ENCODE measurements at places on chromosomes 13 and 19.

- DNase-seq = no peak
Observed at GRCh38 chr19:51317376-51317775, 5.9 kb downstream of the IGLON5 start.

DNA sequence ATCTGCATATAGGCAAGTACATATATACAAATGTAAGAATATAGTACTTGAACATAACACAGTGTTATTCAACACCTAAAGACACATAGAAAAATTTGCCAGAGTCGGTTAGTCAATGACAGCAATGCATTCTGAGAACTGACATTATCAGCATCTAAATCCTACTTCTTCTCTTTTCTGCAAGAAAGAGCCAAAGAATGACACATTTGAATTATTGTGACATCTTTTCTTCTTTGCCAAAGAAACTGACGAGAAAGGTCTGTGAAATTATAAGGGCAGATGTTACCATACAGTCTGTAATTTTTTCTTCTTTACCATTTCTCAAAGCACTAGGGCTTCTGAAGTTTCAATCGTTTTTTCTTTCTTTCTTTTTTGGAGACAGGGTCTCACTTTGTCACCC lies 350.9 kb upstream of the NBEA start:
- no peak for DNase-seq

GRCh38 chr13:39023761-39024160 lies 14.1 kb downstream of the PROSER1 start:
- DNase-seq = peak; percentile 80

- peak; percentile 100 for DNase-seq
Observed at GRCh38 chr19:50329146-50329925, at the start of gene KCNC3. KCNC3 (minus strand) TSS chr19:50329377; CDS start chr19:50329082, 295 bp downstream.

GRCh38 chr19:14416817-14417231 lies 2.3 kb downstream of the DDX39A start:
- no peak for DNase-seq

DNA sequence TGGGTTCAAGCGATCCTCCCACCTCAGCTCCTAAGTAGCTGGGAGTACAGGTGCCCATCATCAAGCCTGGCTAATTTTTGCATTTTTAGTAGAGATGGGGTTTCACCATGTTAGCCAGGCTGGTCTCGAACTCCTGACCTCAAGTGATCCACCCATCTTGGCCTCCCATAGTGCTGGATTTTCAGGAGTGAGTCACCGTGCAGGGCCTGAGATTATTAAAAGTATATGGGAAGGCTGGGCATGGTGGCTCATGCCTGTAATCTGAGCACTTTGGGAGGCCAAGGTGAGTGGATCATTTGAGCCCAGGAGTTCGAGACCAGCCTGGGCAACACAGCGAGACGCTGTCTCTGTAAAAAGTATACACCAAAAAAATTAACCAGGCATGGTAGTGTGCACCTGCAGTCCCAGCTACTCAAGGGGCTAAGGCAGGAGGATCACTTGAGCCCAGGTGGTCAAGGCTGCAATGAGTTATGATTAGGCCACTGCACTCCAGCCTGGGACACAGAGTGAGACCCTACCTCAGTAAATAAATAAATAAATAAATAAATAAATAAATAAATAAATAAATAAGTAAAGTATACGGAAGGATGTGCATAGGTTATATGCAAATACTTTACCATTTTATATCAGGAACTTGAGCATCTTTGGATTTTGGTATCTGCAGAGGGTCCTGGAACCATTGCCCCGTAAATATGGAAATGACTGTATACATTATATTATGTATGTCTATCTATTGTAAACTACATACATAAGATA lies 854 bp downstream of the IL12RB1 start:
- no peak for DNase-seq

GRCh38 chr19:7428651-7429113 lies 60.2 kb downstream of the PEX11G start:
- DNase-seq = no peak

GRCh38 chr13:66995203-66995611 lies 234.9 kb downstream of the PCDH9 start:
- no peak for DNase-seq

DNA sequence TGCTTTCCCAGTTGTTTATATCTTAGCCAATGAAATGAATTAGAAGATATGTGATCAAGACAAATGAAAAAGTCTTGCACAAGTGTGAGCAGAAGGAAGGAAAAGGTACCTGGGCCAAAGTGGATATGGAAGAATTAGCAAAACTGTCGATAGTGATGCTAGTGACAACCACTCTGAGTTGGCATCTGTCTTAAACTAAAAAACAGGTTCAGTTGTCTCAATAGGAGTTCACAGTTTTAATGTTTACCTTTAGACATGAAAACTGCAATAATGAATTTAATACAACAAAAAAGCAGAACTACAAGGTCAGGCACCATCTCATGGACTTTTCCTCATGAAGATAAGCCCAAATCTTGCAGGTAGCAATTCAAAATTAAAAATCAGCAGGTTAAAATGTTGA lies 688.5 kb downstream of the EFNB2 start:
- DNase-seq = no peak

- DNase-seq = no peak
Observed at GRCh38 chr13:69704311-69704710, 403.3 kb upstream of the ATXN8OS start.

- DNase-seq = no peak
Observed at GRCh38 chr13:44334751-44335150, 38.9 kb upstream of the SERP2 start.

- peak; percentile 53 for DNase-seq
Observed at GRCh38 chr13:92175330-92175729, 776.9 kb downstream of the GPC5 start.

GRCh38 chr19:49149652-49150105 lies 5.5 kb downstream of the HRC start:
- peak; percentile 85 for DNase-seq

DNA sequence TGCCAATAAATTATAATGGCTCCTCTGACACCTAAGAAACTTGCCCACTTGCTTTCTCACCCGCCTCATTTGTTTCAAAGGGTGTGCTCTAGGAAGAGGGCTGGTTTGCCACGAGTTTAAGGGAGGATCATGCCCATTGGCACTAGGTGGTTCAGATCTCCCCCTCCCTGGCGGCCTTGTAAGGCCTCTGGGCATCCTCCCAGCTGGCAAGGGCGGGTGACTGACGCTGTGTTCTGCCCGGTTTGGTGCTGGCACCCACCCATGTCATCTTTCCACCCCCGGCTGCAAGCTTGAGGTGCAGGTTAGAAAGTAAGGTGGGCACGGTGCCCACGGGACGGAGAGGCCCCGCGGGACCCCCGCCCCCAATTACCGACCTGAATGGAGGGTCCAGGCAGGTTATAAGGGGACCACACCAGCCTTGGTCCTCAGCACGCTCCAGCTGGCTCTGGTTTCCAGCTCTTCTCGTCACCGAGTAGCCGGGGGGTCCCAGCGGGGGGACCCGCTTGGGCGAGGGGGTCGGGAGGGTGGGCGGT lies 90.4 kb downstream of the PTPRS start:
- DNase-seq = no peak

GRCh38 chr13:80873589-80873988 lies 532.7 kb upstream of the SPRY2 start:
- DNase-seq = no peak

- no peak for DNase-seq
Observed at GRCh38 chr13:32955881-32956594, 60.2 kb upstream of the KL start.

- no peak for DNase-seq
Observed at GRCh38 chr19:42335374-42335936, 10.0 kb downstream of the MEGF8 start.

DNA sequence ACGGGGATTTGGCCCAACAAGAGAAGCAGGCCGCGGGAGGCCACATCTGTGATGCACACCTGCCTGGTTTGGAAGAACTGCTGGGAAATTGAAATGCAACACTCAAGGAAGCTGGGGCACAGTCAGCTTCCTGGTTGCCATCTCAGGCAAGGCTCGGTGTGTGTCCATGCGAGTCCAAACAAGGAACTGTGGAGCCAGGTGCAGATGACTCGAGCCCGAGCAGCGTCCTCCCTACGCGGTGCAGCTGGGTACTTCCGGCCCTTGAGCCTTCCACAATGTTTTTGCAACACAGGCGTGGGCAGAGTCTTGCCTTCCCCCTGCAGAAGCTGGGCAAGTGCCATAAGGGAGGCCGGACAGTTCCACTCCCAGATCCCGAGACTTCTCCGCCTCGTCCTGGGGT lies 94.6 kb downstream of the CRYL1 start:
- no peak for DNase-seq

DNA sequence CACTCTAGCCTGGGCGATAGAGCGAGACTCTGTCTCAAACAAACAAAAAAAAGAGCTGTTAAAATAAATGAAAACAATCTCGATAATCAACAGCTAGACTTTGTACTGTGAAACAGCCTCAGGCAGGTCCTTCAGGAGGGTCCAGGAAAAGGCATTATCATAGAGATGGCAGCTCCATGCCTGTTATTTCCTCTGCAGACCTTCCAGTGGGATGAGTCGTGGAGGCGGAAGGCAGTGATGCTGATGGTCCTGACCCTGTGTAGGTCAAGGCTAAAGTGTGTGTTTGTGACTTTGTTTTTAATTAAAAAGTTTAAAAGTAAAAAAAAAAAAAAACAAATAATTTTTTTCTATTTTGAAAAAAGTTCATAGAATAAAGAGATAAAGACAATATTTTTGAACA lies 117.4 kb downstream of the TNFRSF19 start:
- DNase-seq = no peak

- DNase-seq = no peak
Observed at GRCh38 chr19:55441319-55441691, 1.8 kb downstream of the SHISA7 start.

GRCh38 chr19:20271215-20271926 lies 104.4 kb downstream of the ZNF486 start:
- no peak for DNase-seq

DNA sequence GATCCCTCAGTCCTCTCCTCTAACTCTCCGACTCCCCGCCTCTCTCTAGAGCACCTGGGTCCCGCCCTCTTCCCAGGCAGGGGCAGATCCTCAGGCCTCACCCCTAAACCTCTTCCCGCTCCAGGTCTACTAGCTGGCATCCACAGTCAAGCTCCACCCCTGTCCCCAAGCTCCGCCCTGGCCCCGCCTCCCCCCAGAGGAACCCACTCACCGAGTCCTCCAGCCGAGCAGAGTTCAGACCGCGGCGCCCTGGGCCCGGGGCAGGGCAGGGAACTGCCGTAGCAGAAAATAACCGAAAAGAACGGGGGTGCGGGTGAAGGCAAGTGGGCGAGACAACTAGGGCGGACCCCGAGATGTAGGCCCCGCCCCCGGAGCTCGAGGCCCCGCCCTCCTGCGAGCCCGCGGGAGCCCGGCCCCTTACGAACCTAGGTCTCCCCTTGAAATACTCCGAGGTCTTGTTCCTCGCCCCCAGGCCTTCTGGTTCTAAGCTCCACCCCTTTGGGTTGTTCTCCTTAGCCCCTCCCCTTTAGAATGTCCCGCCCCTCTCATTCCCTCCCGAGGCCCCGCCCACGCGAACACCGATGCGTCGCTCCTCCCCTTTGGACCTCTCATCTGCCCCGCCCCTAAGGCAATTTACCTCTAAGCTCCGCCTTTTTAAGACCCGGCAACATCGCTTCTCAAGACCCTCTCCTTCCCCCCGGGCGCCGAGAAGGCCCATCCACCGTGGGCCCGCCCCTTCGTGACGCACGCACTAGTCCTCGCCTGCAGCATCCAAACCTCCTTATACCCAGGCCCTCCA lies at the start of gene GGN:
Gene GGN, minus strand, starts transcription at position 485 of the 799 bp plus-strand sequence. CDS start 773 bp downstream, outside the sequence.
- DNase-seq = peak; percentile 97

GRCh38 chr13:33328701-33329100 lies 43.1 kb upstream of the STARD13 start:
- no peak for DNase-seq

GRCh38 chr13:114065926-114066774 lies 66.3 kb downstream of the RASA3 start:
- no peak for DNase-seq

- no peak for DNase-seq
Observed at GRCh38 chr13:50928659-50929462, 19.3 kb downstream of the RNASEH2B start.

DNA sequence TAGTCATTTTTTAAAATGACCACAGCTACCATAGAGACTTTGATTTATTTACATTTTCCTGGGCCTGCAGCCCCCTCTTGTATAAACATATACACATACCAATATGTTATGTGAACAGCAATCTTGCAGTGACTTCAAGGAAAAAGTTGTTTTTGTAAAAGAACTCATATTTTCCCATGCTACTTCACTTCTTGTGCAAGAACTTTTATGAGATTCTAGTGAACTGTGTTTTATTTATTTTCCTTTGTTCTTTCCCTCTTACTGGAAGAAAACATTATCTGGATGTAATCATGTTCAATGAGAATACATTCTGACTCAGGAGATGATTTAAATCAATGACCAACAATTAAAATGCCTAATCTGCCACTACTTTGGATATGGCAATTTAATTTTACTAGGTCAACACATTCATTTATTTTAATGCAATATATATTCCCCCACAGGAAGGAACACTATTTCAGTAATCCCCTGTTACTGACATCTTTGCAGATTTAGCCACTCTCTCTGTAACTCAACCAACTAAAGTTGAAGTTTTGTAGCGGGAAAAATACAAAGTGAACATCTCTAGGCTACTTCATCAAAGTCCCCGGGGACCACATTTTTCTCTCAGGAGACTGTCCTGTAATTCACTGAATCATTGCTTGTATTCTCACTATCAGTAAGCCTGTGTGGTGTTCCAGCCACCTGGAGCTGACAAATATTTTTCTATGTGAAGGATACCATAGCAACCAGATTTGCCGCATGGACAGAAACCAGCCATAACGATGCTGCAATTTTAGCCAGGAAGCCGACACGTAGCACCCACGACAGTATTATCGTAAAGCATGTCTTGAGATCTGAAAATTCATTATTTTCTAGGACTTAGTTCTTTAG lies 90.5 kb downstream of the STARD13 start:
- no peak for DNase-seq

DNA sequence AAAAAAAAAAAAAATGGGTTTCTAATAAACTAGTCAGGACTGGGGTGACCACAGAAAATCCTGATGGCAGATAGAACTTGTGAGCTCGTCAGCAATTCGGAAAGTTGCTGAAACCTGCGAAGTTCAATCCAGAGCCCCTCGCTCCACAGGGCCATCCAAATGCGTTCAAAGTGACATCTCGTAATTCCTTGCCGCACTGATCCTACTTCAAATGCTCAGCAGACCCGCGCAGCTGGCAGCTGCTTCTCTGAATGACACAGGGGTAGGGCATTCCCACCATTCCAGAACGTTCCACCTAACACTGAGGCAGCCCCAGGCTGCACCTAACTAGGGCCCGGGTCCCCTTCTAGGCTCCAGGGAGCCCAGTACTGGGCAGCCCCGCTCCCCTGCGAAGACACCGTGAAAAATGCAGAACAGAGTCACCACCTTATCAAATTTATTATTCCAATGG lies 4.8 kb upstream of the DAPK3 start:
- DNase-seq = no peak
